ENCODE measurements at places on chromosomes 3 and 15.
A peak's percentile ranks its signal among the peaks of the same experiment; 100 is the strongest.

- DNase-seq = no peak
Measured at GRCh38 chr3:160893207-160893606, 137.2 kb downstream of the PPM1L start.

GRCh38 chr3:160992712-160993111 is 112.4 kb downstream of the B3GALNT1 start:
- no peak for DNase-seq

DNA sequence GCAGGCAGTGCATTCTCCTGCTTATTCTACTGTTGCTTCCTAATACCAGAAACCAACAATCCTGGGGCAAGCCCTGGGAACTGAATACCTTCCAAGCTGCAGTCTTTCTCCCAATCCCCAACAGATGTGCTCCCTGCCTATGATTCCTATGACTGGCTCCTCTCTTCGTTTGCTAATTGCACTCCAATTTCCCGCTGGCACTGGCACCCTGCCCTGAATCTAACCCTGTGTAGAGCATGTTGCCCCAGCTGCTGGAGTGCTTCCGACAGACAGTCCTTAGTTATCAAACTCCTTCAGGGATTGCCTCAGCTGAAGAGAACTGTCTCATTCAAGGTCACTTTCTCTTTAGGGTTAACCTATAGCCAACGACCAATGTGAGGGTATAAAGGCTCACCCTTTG is 214.1 kb downstream of the NECTIN3 start:
- DNase-seq = no peak

- DNase-seq = no peak
Measured at GRCh38 chr3:99646107-99646435, 7.7 kb downstream of the COL8A1 start.

DNA sequence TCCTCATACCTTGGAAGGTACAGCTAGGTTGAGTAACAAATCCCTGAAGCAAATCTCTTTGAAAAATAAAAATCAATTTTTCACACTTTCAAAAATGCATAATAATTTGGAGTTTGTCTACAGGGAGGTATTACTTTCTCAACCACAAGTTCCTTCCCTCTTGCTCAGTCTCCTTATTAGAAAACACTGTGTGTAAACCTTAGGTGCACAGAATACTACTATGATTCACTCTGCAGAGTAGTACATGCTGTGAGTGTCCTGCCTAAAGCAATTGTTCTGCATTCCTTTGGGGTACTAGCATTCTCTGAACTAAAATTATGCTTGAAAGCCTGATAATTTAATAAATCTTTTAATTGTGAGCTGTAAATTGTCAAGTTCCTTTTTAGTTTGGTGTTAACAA is 115.9 kb upstream of the EPHA3 start:
- DNase-seq = no peak

GRCh38 chr3:16633948-16634347 is 28.7 kb upstream of the DAZL start:
- DNase-seq = no peak

- no peak for DNase-seq
Measured at GRCh38 chr3:115704661-115705338, 81.5 kb downstream of the GAP43 start.

GRCh38 chr3:181694805-181695660 is 16.7 kb upstream of the SOX2 start:
- DNase-seq = no peak

GRCh38 chr15:52642386-52643361 is 36.5 kb downstream of the ATOSA start:
- DNase-seq = no peak

DNA sequence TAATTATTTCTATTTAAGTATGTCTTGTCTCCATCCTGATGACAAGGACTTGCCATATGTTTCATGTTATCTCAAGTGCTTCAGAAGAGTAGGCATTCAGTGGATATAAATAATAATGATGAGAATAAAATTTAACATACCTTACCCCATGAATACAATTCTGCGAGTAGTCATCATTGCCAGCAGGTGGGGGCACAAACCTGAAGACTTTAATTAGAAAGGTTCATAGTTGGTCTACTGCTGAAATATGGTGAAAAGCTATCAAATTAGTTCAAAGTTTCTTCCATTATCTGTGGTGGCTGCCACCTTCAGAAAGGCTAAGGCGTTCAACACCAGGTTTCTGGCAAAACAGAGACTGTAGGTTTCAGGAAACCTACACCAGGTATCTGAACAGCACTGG is 100.9 kb downstream of the P3H2 start:
- no peak for DNase-seq

- no peak for DNase-seq
Measured at GRCh38 chr15:59649603-59650002, 7.7 kb downstream of the GTF2A2 start.

GRCh38 chr15:37121492-37121891 is 21.1 kb upstream of the MEIS2 start:
- DNase-seq = no peak

- DNase-seq = peak; percentile 26
Measured at GRCh38 chr3:16871915-16872842, 12.6 kb upstream of the PLCL2 start.

- no peak for DNase-seq
Measured at GRCh38 chr15:26623071-26623470, 149.8 kb downstream of the GABRB3 start.

GRCh38 chr3:128619146-128619890 is 31.3 kb downstream of the RPN1 start:
- DNase-seq = peak; percentile 60

DNA sequence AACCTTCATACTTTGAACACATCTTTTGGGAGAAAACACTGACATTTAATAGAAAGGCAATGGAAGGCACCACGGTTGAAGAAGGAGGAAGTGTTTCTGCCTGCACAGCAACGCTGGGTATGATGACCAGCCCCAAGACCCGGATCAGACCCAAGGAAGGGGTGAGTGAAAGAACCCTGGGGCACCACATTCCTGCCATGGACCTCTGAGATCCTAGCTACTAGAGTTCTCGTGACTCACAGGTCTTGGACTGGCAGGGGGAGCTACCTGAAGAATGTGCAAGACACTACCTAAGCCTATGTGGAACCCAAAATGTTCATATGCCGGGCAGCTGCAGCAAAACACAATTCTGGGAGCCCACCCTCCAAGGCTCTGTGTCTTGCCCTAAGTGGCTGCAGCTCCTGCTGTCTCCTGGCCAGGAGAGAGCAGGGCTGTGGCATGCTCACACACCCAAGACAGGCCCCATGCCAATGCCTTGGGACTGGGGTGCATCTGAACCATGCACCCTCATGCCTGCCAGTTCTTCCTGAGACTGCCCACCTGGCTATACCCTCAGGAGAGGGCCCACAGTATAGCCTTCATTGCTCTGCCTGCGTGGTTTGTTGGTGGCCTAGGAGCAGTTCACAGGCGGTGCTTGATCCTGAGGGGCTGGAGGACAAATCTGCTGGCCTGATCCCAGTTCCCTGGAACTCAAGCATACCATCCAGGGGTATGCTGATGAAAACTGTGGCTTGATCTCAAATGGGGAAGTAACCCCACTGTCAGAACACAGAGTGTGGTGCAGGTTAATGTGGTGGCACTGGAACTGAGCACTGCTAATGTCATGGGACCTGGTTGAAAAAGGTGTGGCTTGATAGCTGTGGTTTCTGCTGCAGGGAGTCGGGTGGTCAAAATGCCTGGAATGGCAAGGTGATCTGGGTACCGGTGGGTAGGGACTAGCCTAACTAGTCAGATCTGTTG is 353.3 kb upstream of the ARHGEF26 start:
- DNase-seq = peak; percentile 15

GRCh38 chr3:188391592-188391991 is 237.6 kb downstream of the LPP start:
- DNase-seq = no peak

- DNase-seq = peak; percentile 10
Measured at GRCh38 chr15:92377083-92377789, 16.4 kb upstream of the ST8SIA2 start.

DNA sequence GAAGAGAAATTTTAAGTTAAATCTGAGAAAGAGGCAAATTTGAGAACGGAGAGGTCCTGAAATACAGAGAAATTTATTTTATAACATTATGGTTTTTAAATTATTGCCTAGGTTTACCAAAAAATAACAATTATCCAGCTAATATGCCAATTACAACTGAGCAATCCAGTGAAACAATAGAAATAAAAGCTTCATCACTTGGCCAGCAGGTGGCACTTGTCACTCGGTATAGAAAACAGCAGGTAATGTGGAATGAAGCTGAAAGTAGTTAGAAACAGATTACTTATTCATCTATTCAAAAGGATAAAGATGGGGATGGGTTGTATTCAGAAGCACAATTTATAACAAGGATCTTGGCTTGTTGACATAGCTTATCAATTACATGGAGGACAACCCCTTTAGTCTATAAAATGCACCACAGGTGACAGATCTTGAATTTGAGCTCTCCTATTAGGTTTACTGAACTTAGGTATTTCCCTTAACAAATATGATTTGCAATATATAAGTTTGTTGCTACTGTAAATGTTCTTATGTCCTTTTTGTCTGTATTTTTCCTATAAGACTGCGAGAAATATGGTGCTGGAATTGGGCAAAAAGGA is 70.1 kb upstream of the GUCA1C start:
- DNase-seq = peak; percentile 75

DNA sequence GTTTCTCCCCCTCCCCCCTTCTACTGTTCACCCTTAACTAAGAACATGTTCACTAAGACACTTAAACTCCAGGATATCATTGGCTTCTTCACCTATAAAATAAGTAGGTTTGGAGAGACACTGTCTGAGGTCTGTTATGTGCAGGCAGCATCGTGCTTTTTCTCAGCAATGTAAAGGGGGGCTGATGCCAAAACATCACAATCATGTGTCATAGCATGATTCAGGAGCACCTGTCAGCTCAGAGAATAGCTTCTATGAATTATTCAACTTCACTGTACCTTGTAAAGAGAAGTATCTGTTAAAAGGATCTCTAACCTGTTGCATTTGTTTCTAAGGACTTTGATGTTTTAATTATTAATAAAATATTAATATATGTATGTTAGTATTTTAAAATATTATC is 211.4 kb upstream of the EPHA3 start:
- no peak for DNase-seq

DNA sequence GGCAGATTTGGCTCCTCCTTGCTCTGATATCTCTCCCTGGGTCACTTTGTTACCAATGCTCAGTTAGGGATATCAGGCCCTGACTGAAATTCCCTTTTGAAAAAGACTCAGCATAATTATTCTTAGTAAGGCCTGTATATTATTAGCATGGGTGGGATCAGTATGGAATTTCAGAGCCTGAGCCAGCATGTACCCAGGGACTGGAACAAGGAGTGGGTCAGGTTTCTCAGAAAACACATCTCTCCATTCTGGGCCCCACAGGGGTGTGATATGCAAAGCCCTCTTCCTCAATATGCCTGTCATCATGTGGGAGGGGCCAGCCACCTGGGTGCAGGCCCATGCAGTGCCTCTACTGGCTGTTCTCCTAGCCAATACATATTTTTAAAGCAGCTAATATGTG is 423.2 kb downstream of the EPHB1 start:
- DNase-seq = no peak

DNA sequence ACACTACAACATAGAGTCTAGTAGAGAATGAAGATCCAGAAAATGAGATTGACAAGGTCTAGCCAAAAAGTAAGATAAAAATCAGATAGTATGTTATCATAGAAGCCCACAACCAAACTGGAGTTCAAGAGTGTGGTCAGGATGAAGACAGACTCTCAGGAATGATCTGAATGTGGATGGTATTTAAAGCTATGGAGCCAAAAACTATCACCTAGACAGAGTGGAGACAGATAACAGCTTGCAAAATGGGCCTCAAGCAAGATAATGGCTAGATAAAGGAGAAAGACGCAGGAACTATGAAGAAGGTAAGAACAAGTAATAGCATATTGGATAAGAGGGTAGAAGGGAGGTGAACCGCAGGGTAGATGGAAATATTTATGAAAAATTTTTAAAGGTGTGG is 35.4 kb downstream of the ZMAT3 start:
- no peak for DNase-seq

DNA sequence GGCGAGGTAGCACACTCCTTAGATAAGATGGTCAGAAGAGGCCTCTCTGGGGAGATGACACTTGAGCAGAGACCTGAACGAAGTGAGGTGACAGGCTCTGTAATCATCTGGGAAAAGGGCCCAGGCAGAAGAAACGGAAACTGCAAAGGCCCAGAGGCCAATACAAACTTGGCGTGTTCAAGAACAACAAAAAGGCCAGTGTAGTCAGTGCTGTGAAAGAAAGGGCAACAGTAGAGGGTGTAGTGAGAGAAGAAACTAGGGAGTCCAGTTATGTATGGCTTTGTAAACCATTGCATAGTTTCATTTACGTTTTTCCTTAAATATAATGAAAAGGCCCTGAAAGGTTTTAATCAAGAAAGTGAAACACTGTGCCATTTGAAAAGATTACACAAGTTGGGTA is 31.8 kb downstream of the PLD1 start:
- no peak for DNase-seq

DNA sequence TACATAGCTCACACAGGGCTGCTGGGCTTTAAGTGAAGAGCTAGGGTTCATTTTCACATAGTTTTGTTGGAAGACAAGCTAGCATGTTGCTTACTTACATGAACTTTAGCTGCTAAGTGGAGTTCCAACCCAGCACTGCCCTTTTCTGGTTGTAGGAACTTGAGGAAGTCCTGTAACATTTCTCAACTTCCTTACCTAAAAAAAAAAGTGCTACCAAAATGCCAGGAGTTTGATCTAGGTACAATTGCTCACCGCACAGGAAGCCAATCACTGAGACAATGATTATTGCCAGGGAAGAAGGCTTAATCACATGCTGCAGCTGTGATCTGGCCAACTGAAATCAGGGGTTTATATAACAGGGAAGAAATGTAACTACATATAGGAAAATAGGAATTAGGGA is 52.8 kb downstream of the IL12A start:
- no peak for DNase-seq

DNA sequence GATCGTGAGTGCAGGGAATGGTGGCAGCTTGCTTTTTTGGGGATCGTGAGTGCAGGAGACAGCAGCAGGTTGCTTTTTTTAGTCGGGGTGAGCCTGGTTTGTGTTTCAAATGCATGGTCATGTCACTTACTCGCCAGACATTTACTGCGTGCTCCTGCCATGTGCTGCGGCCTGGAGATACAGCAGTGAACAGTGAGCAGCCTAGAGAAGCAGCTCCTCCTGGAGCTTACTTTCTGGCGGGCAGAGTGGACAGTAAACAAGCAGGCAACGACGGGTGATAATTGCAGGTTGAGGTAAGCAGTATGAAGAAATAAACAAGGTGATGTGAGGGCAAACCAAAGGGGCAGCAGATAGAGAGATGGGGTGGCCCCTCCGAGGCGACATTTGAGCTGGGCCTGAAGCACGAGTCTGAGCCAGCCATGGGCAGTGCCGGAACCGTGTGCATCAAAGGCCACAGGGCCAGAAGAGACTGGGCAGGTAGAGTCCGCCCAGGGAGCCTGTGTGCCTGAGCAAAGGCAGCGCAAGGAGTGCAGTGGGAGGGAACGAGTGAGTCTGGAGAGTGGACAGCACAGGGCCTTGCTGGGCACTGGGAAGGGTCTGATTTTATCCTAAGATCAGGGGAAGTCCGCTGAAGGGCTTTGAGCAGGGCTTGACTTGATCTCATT is 57.3 kb upstream of the RASA2 start:
- DNase-seq = no peak

DNA sequence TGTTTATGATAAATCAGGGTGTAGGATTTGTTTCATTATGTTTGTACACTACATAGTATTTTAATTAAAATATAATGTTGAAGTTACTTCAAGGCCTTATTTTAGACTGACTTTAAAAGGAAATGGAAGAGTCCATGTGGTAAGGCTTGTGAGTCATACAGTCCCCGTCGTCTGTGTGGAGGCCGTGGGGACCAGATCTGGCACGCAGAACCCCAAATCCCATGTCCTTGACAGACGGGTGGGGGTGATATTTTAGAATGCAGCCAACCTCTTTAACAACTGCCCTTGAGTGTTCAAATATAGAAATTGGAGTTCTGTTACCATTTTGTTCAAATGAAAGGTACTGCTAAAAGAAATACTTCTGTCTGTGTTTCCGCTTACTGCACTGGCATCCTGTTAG is 35.8 kb downstream of the ABHD17C start:
- peak; percentile 13 for DNase-seq

All from hematopoietic multipotent progenitor cell treated with erythropoietin and hydrocortisone succinate and interleukin-3 and kit ligand, for 4 days (in vitro differentiated cells).